ENCODE measurements at places on chromosomes 13 and 19. TPM values are rescaled to one million over a fixed set of nuclear protein-coding genes. Genes with fewer than 3 reads are reported as not detected.

The FLT1 gene
- total RNA-seq: 45.7 TPM

The SELENOV gene
- not detected for total RNA-seq

GRCh38 chr13:48542581-48543341 lies 9.9 kb upstream of the RCBTB2 start:
- peak; percentile 64 for DNase-seq

The VSTM1 gene
- 0.35 TPM for total RNA-seq

GRCh38 chr13:111577208-111577828 lies 256.9 kb downstream of the TEX29 start:
- peak; percentile 82 for DNase-seq

- DNase-seq: no peak
Measured at GRCh38 chr13:93963266-93964145, 516.0 kb downstream of the DCT start.

The ZNF723 gene
- total RNA-seq: not detected

DNA sequence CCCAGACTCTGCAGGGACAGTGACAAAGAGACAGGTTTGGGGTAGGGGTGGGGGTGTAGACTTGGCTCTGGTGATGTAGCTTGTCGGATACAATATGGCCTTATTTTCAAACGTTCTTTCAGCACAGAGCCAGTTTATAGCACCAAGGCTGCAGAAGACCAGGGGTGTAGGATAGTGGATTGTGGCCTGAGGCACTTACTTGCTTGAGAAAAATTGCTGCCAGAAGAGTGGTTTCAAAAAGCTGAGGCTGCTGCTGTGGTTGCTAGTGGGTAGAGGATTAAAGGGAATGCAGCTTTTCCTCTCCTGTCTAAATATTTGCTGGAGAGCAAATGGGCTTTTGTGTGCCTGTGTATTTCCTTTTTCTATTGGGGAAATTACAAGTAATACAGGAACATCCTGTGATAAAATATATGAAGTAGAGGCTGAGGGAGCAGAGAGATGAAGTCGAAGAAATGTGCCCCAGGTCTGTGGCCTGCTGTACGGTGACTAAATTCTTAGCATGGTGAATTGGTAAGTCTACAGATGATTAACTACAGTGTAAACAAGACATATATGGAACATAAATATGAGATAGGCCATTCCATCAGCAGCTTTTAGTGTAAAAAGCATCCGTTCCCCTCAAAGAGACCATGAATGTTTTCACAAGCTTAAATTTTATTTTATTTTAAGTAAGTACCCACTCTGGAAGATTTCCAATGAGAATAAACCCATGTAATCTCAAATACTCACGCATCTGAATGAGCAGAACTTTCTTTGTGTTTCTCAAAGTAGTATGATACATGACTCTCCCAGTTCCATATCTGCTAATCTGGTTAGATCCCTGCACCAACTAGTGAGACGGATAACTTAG lies 112.9 kb downstream of the LRCH1 start:
- DNase-seq: no peak

The C13orf42 gene
- total RNA-seq: not detected

DNA sequence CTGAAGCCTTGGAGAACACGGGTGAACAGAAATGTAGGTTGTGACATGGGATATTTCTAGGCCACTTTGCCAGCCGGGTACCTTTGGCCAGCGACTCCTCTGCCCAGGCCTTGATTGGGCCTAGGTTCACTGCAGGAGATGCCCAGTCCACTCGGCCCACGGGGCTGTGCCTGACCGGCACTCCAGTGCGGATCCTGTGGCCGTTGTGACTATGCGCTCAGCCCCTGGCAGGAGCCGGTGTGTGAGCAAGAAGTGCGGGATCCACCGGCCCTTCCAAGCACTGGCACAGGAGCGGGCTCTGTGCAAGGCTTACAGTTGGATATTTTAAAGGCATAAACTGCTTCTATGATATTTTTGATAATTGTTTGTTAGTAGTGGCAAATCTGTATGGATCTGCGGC lies 1042.5 kb upstream of the PCDH9 start:
- peak; percentile 55 for DNase-seq

DNA sequence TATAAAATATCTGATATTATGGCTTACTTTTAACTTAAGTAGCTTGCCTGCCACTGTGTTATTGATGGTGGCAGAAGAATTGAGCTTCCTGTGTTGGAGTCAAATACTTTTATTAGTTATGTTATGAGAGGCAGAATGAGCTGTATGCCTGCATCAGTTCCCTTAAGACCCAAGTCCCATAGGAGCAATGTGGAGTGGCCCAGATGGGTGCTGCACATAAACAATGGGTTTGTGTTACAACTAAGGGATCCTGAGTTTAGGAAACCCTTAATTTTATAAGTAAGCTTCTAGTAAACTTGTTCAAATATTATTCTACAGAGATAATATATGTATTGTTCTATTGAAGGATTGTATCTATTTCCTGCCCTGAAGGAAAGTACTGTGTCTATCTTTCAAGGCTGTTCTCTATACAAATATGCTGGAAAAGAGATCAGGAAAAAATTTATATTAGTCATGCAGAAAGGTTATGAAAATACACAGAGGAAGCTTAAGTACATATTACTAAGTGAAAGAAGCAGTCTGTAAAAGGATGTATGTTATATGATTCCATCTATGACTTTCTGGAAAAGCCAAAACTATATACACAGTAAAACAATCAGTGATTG lies 2018.0 kb upstream of the PCDH20 start:
- DNase-seq: no peak

The RFPL4A gene
- total RNA-seq: 0.41 TPM

- no peak for DNase-seq
Measured at GRCh38 chr13:56713656-56714055, 427.1 kb upstream of the PRR20A start.

GRCh38 chr13:34567597-34567996 lies 374.5 kb upstream of the NBEA start:
- DNase-seq: no peak

DNA sequence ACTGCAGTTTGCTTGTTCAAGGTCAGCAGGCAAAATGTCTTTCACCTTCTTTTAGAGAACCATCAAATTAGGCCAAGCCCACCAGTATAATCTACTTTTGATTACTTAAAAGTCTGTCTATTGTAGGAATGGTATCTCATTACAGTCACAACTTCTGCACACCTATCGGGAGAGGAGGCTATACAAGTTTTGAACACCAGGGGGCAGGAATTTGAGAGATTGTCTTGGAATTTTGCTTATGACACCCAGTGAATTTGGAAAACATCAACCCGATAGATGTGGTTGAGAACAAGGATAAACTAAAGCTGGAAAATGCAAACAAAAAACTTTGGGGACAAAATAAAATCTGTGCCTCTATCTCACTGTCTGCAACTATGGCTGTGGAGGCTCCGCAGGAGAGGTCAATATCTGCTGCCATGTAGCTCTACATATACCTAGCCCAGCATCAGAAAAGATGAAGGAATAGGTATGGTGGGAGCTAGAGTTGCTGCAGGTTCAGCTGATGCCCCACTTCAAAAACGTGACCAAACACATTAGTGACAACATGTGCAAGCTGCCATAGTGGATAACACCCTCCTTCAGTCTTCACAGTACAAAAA lies 1299.2 kb upstream of the SPRY2 start:
- DNase-seq: no peak

DNA sequence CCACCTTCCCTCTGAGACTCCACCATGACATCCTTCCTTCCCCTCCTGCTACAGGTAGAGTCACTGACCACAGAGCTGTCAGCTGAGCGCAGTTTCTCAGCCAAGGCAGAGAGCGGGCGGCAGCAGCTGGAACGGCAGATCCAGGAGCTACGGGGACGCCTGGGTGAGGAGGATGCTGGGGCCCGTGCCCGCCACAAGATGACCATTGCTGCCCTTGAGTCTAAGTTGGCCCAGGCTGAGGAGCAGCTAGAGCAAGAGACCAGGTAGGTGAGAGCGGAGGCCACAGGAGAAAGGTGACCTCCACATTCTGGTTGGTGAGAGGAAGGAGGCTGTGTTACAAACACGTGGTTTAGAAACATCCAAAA lies 27.6 kb downstream of the KCNC3 start:
- DNase-seq: no peak
